ENCODE measurements at places on chromosomes 6 and 20.
A peak's percentile ranks its signal among the peaks of the same experiment; 100 is the strongest.

GRCh38 chr20:61408951-61409740 lies 157.1 kb downstream of the CDH4 start:
- DNase-seq: no peak

DNA sequence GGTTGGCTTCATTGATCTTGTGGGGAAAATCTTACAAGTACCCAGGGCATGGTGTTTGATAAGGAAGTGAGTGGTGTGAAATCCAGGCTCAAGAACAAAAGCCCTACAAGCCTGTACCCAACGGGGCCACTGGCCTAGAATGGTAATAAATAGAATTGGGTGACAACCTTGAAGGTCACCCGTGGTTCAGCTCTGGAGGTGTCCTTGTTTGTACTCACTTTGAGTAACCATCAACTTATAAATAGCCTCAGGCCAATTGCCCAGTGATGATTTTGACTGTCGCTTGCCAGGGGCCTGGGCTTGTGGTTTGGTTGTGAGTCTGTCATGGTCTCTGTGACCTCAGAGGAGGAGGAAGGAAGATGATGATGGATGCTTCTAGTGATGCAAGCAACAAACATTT lies 87.8 kb downstream of the PHACTR3 start:
- no peak for DNase-seq

- no peak for DNase-seq
These were observed 36.3 kb downstream of the FAM50B start for GRCh38 chr6:3885262-3886036.

DNA sequence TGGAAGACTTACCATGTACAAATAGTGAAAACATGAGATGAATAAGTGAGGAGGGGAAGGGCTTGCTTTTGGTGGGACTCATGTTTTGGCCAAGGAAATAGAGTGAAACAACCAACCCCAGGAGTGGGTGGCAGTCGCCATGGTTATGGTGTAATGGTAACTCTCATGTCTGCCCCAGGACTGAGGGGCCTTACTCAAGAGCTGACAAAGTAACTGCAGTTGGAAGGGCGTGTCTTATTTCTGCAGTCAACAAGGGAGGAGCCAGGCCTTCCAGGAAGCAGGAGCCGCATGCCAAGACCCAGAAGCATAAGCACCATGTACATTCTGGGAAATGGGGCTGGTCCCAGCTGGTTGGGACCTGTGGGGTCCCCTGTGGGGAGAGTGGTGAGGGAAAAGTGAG lies 108.5 kb downstream of the UNC5CL start:
- DNase-seq: no peak

- no peak for DNase-seq
These were observed 114.8 kb downstream of the FOXO3 start for GRCh38 chr6:108675226-108676200.

GRCh38 chr20:19392344-19393130 lies 180.1 kb downstream of the SLC24A3 start:
- no peak for DNase-seq

DNA sequence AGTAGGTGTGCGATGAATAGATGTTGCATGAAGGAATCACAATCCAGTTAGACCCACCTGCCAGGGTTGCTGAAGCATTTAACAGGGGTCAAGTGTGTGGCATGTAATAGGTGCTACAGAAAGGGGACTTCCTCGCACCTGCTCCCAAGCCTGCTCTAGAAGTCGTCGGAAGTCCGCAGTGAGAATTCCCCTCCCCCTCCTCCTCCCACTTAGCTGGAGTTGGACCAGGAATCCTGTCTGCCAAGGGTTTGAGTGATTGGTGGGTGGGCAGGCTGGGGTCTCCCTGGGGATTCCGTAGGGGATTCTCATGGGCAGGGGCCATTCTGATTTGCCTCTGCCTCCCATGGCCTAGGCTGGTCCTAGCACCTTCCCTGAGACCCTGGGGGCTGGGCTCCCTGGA lies 10.3 kb downstream of the SCRT2 start:
- DNase-seq: no peak

DNA sequence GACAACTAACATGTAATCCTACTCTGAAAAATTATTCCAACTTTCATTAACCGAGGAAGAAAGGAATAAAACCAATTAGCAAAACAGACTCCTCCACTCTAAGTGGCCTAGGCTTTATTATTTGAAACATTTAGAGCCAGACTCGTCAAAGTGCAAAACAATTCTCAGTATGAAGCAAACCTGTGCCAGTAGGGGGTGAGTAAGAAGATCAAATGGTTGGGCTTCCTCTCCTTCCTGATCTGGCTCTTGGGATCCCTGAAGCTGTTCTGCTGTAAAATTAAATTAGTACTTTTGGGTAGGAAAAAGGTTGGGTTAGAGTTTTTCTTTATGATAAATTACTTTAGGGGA lies 177.6 kb upstream of the MAN1A1 start:
- no peak for DNase-seq

- DNase-seq: peak; percentile 18
These were observed 102.8 kb downstream of the MOXD1 start for GRCh38 chr6:132298344-132298949.

DNA sequence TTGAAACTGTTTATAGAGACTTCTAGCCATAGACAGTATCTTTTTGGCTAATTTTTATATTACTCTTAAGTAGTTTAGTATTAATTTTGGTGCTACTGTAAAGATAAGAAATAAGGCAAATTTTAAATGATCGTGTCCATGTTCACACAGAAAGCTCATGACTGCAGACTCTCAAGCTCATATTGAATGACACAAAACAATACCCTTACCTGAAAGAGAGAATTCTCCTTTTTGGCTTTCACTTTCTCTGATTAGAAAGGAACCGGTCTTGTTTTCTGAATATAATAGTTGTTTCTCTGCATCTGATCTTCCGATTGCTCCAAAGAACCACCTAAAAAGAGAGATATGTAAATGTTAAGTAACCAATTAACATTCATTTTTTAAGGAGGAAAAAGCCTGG lies 57.0 kb downstream of the FRK start:
- DNase-seq: no peak

- no peak for DNase-seq
These were observed 142.7 kb downstream of the ARID1B start for GRCh38 chr6:156919814-156920369.

DNA sequence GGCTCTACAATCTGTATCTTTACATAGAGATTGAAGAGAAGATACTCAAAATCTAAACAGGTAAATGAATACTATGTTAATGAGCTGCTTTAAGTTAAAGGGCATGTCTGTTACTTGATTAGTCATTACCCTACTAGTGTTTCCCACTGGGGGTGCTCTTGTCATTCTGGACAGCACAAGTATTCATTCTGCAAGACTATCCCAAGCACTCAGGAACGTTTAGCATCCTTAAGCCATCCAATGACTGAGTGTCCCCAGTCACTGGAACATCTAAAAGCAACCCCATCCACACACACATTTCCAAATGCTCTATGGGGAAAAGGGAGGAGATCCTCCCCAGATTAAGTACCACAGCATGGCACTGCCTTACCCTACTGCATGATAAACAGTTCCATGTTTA lies 25.7 kb downstream of the EZR start:
- peak; percentile 43 for DNase-seq

DNA sequence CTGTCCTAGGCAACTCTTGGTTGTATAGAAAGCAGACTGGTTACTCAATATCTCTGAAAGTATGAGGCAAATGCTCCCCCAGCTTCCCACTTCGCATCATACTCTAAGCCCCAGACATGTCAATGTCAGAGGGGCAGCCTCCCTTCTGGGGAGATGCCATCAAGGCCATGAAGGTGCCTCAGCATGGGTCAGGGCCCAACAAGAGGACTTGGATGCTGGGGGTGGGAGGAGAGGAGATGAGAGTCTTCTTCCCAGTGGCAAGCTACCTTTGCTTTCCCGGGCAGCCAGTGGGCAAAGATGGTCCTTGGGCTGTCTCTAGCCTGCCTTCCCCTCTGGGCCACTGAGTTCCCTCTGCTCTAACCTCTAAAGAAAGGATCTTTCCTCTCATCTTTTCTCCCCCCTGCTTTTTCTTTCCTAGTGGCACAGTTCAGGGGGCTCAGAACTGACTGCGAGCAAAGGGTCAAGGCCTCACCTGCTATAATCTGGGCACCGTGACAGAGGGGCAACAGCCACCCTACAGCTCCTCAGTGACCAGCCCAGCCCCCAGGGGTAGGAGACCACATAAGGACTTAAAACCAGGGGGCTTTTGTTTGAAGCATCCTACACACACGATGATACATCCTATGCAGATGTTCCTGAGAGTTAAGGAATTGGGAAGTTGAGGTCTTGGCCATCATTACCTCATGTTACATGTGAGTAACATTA lies 26.2 kb downstream of the MOCS1 start:
- no peak for DNase-seq

DNA sequence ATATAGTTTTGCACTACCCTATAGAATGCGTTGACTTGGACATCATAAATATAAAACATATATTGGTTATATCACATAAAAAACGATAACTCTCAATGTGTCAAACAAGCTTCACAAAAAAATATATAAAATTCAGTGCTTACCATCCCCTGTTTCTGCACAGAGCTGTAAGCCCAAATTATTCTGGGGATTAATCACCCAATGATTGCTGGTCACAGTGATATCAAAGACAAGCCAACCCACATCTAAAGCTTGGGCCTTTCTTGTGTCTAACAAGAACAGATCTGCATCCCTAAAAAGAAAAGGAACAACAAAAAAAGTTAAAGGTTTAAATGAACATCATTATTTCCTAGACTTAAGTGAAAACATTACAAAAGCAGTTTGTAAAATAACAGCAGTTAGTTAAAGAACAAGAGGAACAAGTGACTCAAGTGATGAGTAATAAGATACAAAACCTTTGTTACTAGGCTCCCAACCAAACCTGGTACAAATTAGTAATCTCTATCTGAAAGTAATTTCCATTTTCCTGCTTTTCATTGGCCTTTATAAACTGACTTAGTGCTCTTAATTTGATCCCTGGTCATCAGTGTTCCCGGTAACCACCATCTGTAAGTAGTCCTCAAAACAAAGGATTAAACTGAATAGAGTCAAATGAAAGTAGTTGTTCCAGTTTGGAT lies 81.1 kb downstream of the BMP5 start:
- DNase-seq: no peak

DNA sequence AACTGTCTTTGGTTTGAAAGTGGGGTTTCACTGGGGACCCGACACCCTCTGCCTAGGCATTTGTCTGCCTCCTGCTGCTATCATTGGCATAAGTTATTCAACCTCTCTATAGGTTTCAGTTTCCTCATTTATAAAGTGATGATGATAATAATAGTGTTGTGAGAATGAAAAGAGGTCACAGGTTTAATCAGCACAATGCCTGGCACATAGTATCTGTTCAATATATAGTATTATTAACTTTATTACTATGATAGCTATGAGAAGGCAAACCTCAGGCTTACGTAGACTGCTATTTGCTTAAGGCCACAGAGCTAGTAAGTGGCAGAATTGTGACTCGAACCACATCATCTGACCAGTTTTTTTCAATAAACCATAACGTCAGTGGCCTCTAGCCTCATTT lies 256.8 kb downstream of the CDKAL1 start:
- DNase-seq: no peak

DNA sequence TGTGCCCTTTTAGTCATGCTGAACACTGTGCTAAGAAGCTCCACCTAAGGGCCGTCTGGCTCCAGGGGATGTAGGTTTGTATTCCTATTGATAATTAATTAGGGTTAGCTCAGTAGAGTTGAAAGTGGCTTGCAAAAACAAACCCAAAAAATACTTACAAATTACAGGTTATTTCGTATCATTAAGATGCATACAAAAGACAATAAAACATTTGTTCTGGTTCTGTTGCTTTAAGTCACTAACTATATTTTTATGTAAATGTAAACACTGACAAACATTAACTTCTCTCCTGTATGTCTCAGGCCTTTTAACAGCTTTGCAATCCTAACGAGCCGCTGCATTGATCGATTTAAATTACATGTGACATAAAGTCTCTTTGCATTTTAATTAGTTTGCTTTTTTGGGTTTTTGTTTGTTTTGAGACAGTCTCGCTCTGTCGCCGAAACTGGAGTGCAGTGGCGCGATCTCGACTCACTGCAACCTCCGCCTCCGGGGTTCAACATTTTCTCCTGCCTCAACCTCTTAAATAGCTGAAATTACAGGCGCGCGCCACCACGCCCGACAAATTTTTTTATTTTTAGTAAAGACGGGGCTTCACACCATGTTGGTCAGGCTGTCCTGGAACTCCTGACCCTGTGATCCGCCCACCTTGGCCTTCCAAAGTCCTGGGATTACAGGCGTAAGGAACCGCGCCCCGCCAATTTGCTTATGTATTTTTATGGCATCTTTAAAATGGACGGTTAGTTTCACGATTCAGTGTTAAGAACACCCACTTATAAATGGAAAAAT lies 110.9 kb downstream of the HFE start:
- no peak for DNase-seq

DNA sequence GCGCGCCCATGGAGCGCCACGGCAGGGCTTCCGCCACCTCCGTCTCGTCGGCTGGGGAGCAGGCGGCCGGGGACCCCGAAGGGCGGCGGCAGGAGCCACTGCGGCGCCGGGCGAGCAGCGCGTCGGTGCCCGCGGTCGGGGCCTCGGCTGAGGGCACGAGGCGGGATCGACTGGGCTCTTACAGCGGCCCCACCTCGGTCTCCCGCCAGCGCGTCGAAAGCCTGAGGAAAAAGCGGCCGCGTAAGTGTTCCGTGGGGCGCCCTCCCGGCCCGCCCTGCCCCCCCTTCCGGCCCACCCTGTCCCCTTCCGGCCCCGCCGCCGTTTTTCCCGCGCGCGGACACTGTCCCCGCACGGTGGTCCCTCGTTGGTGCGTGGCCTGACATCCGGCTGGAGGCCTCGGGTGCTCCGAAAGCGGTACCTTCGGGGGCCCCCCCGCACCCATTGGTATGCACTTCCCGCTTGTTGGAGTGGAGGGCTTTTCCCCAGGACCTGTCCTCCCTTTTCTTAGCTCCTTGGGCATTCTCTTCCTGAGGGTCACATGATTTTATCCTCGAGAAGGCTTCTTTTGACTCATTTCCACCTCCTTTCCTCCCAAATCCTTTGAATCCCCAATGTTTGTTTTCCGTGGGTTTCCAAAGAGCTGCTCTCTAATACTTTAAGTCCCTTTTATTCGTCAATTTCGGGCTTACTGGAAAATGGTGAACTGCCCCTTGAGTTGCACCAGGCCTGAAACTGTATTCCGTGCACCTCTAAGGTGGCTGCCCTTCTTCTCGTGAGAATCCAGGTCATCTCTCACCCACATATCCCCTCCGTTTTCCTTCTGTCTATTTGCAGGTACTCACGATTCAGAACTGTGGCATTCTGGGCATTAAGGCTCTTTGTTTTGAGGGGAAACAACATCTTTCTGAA lies 556 bp downstream of the PANK2 start:
- no peak for DNase-seq

DNA sequence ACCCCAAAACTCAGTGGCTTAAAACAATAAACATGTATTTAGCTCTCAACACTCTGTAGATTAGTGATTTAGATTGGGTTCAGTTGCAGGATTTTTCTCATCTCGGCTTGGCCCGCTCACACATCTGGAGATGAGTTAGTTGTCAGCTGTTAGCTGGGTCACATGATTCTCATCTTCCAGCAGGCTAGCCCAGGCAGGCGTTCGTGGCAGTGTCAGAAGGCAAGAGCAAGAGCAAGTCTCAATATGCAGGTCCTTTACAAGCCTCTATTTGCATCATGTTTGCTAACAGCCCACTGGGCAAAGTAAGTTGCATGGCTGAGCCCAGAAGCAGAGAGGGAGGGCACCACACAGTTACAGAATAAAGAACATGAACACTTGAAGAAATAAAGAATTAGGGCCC lies 83.6 kb upstream of the MYLIP start:
- no peak for DNase-seq

All from CD4-positive, alpha-beta T cell treated with Interleukin-4 for 4 hours (primary cell).